ENCODE measurements at places on chromosomes 1 and 21.

GRCh38 chr21:36430841-36431240 is 45.6 kb downstream of the CHAF1B start:
- no peak for DNase-seq

GRCh38 chr1:68230901-68231626 is 1.3 kb downstream of the WLS start:
- no peak for DNase-seq

DNA sequence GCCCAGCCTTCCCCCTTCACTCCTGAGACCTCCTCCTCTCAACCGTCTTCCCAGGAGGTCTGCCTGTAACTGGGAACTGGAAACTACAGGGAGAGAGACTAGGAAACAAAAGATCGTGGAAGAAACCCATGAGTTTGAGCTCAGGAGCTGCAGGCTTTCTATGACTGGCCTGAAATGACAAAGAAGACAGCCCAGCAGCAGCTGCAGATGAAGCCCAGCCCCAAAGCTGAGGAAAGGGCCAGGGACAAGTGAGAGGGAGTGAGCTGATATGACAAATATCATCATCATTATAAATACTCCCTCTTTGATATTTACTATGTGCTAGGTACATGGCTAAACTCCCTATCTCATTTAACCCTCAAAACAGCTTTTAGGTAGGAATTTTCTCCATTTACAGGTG is 142.6 kb upstream of the CTTNBP2NL start:
- no peak for DNase-seq

GRCh38 chr1:34845131-34845901 is 14.2 kb downstream of the SMIM12 start:
- no peak for DNase-seq

GRCh38 chr1:46148318-46148717 is 15.9 kb upstream of the PIK3R3 start:
- no peak for DNase-seq

DNA sequence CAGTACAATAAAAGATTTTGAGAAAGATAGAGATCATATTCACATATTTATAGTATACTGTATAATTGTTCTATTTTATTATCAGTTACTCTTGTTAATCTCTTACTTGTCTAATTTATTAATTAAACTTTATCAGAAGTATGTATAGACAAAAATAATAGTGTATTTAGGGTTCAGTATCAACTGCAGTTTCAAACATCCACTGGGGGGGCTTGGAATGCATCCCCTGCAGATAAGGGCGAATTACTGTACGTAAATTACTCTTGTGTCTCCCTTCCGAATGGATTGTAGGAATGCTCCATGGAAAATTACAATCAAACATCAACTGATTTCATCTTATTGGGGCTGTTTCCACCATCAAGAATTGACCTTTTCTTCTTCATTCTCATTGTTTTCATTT is at the start of gene OR2L8:
Gene OR2L8 (plus strand): TSS at position 301 of the 400 bp plus-strand sequence. CDS start 0 bp downstream, at position 301.
- no peak for DNase-seq

- DNase-seq = no peak
Measured at GRCh38 chr21:35481005-35481404, 431.9 kb upstream of the RUNX1 start.

DNA sequence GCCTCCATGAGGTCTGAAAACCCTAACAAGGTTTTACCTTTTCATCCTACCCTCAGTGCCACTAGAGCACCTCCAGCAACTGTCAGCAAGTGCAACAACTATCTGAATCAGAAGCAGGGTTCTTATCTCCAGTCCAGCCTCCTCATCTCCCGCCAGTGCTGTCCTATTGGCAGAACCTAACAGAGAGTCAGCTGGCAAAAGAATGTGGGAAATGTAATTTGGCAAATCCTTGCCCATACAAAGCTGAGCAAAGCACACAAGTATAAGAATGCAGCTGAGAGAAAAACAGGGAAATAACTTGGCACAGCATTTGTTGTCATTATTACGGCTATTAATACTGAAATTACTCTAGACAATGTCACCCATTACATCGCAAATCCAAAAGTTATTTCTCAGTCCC is 124.2 kb downstream of the ATP6V1G3 start:
- DNase-seq = no peak

GRCh38 chr1:109239409-109240068 is 9.8 kb upstream of the CELSR2 start:
- no peak for DNase-seq

- no peak for DNase-seq
Measured at GRCh38 chr1:3401585-3402257, 52.7 kb upstream of the ARHGEF16 start.

GRCh38 chr1:234168061-234168724 is 205.1 kb upstream of the COA6 start:
- no peak for DNase-seq
